ENCODE measurements at places on chromosomes 11 and 22.

GRCh38 chr22:29257751-29258181, 10.0 kb downstream of the RHBDD3 start:
- no peak for DNase-seq

DNA sequence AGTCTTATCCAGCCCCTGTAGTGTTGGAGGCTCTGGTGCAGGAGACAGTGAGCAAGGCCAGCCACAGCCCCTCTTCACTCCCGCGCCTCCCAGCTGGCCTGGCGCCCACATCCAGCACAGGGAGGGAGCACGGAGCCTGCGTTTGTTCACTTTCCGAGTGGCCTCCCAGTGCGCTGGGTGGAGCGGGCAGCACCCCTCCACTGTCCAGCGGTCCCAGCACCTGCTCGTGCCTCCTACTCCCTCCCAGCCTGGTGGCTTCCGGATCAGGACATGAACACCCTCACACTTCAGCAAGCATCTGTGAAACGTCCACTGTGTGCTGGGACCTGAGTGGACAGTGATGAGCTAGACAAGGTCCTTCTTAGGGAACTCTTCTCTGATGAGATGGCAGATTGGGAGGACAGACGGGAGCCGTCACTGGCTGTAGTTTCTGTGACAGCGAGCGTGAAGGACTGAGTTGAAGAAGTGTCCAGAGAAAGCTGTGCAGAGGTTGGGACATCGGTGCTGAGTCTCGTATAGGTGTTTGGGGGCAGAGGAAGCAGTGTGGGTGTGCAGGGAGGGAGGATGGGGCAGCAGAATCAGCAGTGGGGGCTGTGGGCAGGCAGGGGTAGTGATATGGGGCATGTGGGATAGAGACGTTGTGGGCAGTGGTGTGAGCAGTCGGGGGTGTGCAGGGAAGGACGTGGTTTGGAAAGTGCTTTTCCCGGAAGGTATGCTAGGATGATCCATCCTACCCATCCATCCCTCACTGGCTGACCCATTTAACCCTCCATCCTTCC, 256.8 kb downstream of the TBC1D22A start:
- no peak for DNase-seq

GRCh38 chr11:61922539-61922938, 5.2 kb upstream of the RAB3IL1 start:
- no peak for DNase-seq

DNA sequence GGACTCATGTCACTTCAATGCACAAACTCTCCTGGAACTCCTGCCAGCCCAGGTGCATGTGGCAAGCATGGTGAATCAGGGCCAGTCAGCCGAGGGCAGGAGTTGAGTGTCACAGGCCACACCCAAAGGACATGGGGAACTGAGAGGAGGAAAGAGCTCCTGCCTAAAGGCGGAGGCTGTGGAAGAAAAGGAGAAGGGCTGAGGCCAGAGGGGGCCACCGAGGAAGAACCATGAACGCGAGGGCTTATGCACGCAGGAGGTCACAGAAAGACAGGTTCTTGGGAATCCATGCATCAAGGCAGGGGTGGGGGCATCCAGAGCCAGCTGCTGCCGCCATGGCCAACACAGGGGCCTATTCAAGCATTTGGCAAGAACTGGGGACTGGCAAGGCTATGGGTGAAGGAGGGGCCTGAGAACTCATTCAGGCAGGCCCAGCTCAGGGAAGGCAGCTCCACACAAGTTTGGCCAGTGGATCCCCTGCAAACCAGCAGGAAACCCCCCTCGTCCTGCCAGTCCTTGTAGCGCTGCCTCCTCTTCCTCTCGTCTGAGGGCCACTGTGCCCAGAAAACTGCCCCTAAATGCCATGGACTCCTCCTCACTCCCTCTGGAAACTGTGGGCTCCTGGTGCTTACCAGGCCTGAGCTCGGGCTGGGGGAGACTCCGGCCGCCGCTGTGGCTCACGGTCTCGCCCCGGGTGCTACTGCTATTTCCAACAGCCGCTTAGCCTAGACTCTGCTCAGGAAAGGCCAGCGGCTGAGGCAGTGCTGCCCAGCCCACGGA, 15.4 kb downstream of the PPM1F start:
- DNase-seq: no peak

DNA sequence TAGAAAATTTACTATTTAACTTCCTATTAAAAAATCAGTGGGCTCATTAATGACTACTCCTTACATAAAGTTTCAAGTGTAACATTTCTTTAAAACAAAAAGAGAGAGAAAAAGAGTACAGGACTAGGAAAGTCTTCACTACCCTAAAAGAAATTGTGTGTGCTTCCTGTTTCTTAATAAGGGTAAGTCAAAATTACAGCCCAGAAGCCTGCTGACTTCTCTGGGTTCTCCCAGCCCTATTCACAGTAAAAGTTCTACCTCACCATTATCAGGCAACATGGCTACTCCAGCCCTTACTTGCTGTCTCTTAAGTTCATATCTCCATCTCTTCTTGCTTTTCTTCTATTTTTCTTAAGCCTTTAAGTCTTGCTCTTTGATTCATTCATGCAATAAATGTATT, 20.3 kb upstream of the ZC3H12C start:
- no peak for DNase-seq

GRCh38 chr22:35547987-35548721, 7.5 kb downstream of the RASD2 start:
- no peak for DNase-seq

- no peak for DNase-seq
These were observed 263.8 kb upstream of the NARS2 start for GRCh38 chr11:78838417-78838816.

DNA sequence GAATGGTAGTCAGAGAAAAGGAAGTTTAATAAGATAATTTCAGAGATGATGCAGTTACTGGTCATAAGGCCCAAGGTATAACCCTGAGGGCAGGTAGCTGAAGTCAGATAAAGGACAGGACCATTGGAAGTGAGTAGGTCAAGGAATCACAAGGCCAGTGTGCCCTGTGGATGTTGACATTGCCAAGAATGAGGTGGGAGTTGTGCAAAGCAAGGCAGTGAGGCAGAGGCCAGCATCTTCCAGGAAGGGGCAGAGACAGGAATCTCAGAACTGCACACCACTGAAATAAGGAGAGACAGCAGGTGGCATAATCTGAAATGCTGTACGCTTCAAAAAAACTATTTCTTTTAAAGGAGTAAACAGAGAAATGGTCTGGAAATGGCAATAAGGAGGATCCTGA, 61.4 kb downstream of the ABTB2 start:
- no peak for DNase-seq

- no peak for DNase-seq
These were observed 77.3 kb upstream of the ATXN10 start for GRCh38 chr22:45594123-45594941.

DNA sequence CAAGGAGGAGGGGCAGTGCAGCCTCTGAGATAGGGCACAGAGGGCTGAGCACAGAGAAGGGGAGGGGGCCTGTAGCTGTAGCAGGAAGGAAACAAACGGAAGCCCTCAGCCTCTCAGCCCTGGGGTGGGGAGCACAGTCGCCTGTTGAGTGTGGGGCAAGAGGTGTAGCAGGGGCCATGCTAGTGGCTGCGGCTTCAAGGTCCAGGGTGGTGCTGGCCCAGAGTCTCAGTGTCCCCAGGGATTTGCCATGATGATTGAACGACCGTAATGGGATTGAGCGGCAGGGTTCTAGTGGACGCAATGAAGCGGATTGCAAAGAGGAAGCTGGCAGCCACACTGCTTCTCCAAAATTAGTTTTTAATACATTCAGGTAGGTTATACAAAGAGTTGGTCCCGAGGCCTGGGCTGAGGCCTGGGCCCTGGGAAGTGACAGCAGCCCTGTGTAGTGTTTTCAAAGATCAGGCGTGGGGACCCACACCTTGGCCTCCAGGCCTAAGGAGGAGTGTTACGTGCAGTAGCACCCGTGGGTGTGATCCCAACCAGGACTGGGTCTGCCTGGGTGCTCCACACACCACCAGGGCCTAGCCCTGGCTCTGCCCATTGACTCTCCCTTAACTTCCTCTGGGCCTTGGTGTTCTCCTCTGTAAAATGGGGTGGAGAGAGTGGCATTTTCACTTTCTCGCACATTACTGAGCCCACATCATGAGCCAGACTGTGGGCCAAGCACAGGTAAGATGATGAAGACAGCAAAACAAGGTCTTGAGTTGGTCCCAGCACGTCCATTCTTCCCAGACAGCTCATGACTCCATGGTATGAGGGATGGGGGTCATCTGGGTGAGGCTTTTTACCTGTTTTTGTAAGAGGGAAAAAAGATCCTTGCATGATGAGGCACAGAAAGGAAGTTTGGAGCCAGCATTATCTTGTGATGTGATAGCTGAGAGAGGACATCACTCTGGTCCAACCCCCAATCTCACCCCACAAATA, 13.1 kb downstream of the LRRC32 start:
- DNase-seq: no peak

DNA sequence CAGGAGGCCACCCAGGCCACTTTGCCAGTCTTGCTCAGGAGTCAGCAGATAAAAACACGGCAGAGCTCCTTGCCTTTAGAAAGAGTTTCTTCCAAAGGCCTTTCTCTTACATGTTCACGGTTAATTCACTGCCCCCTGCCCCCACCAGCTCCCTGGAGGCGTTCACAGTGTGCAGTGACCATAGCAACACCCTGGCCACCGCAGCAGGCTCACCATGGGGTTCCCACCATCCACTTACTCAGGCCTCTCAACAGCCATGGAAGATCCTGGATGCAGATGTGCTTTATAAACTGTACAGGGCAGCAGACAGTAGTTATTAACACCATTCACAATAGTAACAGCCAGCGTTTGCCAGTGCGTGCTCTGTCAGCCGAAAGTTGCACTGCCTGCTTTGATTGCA, 10.6 kb upstream of the MYO7A start:
- no peak for DNase-seq

GRCh38 chr11:78428773-78429172, 11.2 kb upstream of the GAB2 start:
- DNase-seq: no peak

DNA sequence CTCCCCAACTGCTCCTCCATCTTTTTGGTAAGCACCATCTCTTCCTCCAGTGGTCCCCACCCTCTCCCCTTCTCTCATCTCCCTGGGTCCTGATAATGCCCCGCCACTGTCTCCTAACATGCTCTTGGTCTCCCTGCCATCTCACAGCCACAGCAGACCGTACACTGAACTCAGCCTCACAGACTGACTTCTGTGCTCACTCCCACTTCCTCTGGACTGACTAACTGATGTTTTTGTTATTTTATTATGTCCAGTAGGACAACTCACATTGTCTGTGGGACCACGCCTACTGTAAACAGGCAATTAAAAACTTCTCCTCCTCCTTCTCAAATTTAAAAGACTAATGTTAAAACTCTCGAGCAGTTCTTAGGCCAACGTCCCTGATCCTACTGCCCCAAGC, 2.6 kb upstream of the GNAZ start:
- DNase-seq: no peak

DNA sequence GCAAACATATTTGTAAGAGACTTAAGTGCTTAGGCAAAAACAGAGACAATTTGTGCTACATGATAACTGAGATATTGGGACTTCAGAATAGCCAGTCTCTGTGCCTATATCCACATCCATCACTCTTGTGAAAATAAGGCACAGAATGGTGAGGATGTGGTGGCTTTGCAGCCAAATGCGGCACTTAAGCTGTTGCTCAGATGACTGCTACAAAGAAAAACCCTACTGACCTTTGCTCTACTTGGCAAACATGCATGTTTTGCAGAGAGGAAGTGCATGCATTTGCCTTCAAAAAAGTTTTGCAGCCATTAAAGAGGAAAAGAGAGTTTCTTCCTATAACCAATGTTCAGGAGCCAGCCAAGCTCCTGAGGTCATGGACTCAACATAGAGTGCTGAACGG, 675.0 kb upstream of the KIRREL3 start:
- DNase-seq: no peak

GRCh38 chr11:114158886-114159285, 99.4 kb downstream of the ZBTB16 start:
- DNase-seq: no peak

GRCh38 chr22:47153854-47154525, 391.5 kb downstream of the TBC1D22A start:
- no peak for DNase-seq

- no peak for DNase-seq
These were observed 18.5 kb upstream of the MPPED1 start for GRCh38 chr22:43393132-43393843.

- no peak for DNase-seq
These were observed 23.1 kb upstream of the PSMA1 start for GRCh38 chr11:14543260-14543659.

DNA sequence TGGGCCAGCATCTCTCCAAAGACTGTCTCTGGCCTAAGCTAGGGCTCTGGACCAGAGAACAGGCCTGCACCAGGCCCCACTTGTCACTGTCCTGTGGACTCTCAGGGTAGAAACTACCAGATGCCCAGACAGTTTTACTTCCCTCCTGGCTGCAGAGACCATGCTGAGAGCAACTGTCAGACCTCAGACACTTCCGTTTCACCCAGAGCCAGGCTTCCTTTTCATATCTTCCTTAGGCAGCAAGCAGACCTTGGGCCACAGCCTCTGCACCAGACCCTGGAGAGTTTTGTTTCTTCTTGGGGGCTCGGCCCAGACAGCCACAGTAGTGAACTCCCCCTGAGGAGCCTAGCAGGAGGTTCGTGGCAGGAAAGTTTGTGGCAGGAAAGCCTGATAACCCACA, 12.1 kb upstream of the FCHSD2 start:
- DNase-seq: no peak

GRCh38 chr22:46019351-46019750, 42.4 kb upstream of the WNT7B start:
- no peak for DNase-seq

DNA sequence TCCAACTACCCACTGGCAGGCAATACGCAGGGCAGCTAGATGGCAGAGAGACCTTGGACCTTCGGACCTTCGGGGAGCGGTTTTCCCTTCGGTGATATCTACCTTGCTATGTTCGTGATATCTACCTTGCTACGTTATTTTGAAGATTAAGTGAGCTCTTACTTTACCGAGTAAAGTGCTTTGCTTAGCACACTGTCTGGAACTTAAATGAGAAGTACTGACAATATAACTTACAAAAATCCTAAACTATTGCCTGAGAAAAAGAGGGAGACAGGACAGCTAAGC, 1.0 kb upstream of the PRDM10 start:
- DNase-seq: no peak

DNA sequence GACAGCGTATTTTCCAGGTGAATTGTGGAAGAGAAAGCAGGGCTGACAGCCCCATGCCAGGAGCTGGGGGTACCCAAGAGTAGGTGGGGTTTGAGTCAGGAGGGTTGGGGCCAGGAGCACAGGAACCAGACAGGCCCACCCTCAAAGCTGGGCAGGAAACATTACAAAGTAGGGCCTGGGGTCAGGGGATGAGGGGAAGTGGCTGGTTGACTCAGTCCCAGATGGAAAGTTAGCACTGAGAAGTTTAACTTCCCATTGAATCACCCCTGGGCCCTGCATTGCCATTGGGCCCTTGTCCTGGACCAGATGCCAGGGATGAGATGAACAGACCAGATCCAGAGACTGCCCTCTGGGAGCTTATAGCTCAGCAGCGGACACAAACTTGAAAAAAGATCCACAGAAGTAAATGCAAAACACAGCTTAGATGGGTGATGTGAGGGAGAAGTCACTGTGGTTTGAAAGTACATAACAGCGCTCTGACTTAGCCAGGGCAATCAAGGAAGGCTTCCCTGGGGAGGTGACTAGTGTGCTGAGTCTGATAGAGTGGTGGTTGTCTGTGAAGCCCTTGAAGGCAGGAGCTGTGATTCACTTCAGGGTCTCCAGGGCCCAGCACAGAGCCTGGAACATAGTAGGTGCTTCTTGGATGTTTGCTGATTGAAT, 2.2 kb downstream of the MAFF start:
- no peak for DNase-seq

- DNase-seq: no peak
These were observed 2.2 kb downstream of the OR51E2 start for GRCh38 chr11:4695442-4695841.

All from astrocyte of the cerebellum (primary cell).